AG10803 (cell line): ENCODE measurements at places on chromosomes 11 and 22.

DNA sequence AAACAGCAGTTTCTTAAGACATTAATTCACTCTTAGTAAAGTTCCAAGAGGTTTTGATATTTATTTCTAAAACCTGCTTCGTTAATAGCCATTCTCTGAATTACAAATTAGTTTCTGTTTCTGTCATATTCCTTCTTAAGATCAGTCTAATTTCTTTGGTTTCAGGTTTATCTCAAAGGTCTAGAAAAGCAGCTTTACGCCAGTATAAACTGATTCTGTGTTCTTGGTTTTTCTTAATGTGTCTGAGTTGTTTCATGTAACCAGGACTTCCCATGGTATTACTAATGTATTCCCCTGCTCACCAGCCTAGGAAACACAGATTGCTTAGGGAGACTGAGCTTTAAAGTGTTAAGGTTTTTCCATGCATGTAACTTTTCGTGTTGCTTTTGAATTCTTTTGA lies 6.8 kb upstream of the ACY3 start:
- DNase-seq = no peak

- DNase-seq = no peak
These were observed 267.2 kb upstream of the SYN3 start for GRCh38 chr22:33325232-33326004.

GRCh38 chr11:71418643-71419042 lies 29.6 kb downstream of the DHCR7 start:
- DNase-seq = no peak

GRCh38 chr22:17741866-17742526 lies 32.3 kb downstream of the BID start:
- no peak for DNase-seq

DNA sequence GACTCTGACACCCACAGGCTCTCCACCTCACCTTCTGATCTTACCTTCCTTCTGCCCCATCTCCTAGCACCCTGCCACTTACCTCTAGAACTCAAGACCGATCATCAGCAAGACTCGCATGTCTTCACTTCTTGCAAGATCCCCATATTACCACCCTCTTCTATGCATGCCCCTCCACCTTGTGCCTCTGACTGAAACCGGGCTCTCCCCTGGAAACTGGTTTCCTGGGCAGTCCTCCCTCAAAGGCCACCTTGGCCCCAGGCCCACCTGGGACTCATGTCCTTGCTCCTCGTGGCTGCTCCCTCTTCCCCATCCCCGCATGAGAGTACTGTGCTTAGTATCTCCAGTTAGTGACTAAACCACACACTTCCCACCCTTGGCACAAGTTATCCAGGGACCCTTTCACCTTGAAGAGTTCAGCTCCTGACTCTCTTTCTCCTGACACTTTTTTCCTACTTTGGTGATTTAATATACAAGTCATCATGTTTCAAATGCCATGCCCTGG lies 136.7 kb downstream of the SPATA19 start:
- DNase-seq = no peak

GRCh38 chr22:32501836-32502752 lies 27.5 kb downstream of the FBXO7 start:
- DNase-seq = peak; percentile 58

GRCh38 chr22:41989246-41989645 lies 9.3 kb upstream of the WBP2NL start:
- no peak for DNase-seq

GRCh38 chr11:116112087-116112935 lies 608.1 kb upstream of the CADM1 start:
- DNase-seq = no peak

- DNase-seq = no peak
These were observed 286.4 kb downstream of the NTM start for GRCh38 chr11:131656839-131657211.

GRCh38 chr11:64923944-64924909 lies at the start of gene PPP2R5B:
PPP2R5B (plus strand) TSS chr11:64924689; CDS start chr11:64925735, 1,046 bp downstream.
- DNase-seq = peak; percentile 93

- DNase-seq = no peak
These were observed 15.4 kb upstream of the CASTOR1 start for GRCh38 chr22:30304495-30305244.

- peak; percentile 91 for DNase-seq
These were observed 71.2 kb downstream of the PHF21A start for GRCh38 chr11:46050003-46050461.

GRCh38 chr11:106021181-106021966 lies 666 bp downstream of the MSANTD4 start:
- peak; percentile 63 for DNase-seq

- peak; percentile 11 for DNase-seq
These were observed 365.3 kb downstream of the CTTN start for GRCh38 chr11:70763606-70764005.

GRCh38 chr11:13220148-13220547 lies 57.4 kb upstream of the BMAL1 start:
- DNase-seq = no peak

GRCh38 chr22:22010358-22010757 lies 27.8 kb upstream of the TOP3B start:
- no peak for DNase-seq

DNA sequence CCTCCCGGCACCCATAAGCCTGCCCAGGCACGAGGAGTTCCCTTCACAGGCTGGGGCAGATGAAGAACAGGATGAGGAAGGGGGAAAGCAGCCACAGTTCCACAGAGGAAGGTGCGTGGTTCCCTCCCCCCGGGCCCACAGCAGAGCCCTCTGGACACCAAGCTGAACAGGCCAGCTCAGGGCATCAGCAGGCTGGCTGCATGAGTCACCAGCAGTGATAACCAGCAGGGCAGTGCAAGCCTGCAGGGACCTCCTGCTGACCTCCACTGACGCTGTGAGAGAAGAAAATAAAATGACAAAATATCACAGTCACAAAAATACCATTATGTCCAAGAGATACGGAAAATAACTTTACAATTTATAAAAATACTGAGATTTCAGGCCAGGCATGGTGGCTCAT lies 11.5 kb downstream of the RTL6 start:
- DNase-seq = no peak

DNA sequence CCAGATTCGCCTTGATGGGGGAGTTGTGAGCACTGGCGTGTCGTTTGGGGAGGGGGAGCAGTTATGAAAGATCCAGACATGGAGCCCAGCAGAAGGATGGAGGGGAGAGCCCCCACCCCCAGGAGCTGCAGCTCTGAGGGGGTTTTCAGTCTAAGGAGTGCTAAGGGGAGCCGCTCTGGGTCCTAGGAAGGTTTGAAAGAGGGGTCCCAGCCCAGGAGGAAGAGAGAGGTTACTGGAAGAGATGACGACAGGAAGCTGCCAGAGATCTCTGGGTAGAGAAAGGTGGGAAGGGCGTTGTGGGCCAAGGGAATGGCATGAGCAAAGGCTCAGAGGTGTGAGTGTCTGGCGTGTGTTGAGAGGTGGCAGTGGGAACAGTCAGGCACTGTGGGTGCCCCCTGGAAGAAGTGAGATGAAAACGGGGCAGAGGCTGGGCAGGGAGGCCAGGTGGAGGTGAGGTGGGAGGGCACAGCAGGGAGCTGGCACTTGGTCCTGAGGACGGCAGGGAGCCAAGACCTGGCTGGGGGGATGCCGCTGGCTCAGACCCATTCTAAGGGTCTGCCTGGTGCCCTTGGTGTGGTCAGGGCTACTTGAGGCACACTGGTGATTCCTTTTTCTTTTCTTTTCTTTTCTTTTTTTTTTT lies 1.8 kb downstream of the MGAT3 start:
- no peak for DNase-seq

DNA sequence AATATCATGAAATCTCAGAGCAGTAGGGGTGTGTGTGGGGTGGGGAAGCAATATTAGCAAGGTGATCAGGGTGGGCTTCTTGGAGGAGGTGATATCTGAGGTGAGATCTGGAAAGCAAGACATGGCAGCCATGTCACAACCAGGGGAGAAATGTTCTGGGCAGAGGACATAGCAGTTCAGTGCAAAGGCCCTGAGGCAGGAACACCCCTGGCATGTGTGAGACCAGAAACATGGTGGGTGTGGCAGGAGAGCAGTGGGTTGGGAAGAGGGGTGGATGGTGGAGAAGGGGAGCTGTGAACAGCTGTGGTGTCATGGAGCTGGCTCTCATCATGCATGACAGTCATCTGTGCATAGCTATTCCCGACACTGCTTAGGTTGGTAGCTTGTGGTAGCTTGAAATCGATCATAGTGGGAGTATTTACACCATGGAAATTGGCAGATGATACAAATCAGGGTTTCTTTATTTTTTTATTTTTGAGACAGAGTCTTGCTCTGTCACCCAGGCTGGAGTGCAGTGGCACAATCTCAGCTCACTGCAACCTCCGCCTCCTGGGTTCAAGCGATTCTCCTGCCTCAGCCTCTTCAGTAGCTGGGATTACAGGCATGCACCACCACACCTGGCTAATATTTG lies 17.9 kb upstream of the MPPED1 start:
- DNase-seq = no peak

GRCh38 chr11:131744847-131745246 lies 374.4 kb downstream of the NTM start:
- DNase-seq = no peak

GRCh38 chr11:767238-767637 lies 10.0 kb downstream of the GATD1 start:
- no peak for DNase-seq

- DNase-seq = no peak
These were observed 8.0 kb downstream of the AHNAK start for GRCh38 chr11:62538470-62539237.

- no peak for DNase-seq
These were observed 158.4 kb downstream of the CEP164 start for GRCh38 chr11:117486059-117486458.

DNA sequence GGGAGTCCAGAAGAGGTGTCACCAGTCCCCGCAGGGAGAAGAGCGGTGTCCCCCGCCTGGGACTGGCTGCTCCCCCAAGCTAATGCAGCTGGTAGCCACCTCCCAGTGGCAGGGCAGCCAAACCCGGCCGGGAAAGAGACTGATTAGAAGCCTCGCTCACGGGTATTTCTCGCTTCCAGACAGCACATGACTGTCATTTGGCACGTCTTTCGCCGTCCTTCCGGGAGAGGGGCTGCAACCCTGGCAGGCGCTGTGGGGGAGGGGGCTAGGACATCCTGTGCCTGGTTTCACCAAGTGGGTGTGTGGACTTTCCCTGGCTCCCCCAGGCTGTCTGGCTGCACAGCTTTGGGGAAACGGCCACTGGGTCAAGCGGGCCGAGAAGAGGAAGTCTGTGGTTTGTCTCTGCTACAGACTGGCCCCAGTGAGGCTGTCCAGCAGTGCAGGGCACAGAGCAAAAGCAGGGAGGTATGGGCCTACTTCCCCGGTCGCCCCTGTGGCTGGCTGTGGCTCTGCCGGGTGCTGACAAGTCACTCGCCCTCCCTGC lies 3.8 kb downstream of the CD81 start:
- DNase-seq = no peak

DNA sequence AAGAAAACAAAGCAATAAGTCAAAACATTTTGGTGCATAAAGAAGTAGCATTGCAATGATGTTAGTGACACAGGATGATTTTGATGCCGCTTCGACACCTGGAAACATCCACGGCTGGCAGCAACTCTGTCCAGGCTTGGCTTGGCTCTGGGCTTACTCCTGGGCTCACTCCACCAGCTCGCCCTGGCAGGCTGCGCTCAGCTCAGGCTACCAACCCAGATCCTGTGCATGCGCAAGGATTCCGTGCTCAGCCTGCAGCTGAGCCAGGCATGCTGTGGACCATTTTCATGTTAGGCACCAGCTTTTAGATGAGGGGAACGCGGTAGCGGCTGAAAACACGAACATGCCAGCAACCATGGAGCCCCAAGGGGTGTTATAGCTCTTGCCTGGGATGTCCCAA lies 66.0 kb downstream of the SLC25A17 start:
- DNase-seq = no peak

DNA sequence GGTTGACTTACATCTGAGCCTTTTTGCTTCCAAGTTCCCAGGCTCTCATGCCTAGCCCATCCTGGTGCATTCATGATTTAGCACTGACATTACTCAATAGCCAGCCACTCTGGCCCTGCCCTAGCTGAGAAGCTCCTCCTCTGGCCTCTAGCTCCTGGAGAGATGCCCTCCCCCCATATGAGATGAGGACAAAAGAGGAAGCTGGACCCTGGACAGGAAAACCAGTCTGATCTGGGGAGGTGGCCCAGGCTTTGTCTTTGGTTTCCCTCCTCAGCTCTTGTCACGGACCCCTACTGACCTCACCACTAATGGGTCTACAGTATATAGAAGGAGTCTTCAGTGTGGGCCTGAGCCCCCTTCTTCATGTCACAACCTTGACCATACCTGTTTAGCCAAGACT lies 3.0 kb downstream of the RHOG start:
- peak; percentile 46 for DNase-seq

- no peak for DNase-seq
These were observed 22.9 kb upstream of the IGSF22 start for GRCh38 chr11:18748766-18749365.

DNA sequence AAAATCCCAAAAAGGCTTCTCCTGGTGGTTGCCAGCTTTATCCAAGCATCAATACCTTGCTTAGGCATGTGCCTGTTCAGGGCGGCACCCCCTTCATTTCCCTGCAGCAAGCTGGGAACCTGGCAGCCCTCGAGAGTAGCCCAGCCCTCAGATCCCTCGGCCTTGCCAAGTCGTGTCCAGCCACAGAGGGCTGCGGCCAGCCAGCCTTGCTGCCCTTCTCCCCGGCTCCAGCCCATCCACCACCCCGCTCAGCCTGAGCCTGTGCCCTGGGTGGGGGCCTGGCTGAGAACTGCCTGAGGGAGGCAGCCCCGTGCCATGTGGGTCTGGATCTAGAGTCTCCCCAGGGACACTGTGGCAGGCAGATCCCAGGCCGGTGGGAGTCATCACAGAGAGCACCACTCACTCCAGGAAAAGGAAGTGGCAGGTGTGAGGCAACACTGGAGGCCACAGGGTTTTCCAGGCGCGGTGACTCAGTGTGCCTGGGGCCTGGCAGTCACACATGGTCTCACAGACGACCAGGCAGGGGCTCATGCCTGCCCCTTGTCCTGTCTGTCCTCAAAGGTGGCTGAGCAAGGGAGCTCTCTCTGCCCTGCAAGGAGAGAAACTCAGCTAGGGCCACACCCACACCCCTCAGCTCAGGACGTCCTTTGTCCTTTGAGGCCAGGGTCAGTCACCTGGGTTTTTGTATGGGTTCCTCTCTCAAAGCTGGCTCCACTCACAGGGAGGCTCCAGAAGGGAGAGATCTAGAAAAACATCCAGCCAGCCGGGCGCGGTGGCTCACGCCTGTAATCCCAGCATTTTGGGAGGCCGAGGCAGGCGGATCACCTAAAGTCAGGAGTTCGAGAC lies 12.2 kb upstream of the CDC42BPG start:
- peak; percentile 87 for DNase-seq

DNA sequence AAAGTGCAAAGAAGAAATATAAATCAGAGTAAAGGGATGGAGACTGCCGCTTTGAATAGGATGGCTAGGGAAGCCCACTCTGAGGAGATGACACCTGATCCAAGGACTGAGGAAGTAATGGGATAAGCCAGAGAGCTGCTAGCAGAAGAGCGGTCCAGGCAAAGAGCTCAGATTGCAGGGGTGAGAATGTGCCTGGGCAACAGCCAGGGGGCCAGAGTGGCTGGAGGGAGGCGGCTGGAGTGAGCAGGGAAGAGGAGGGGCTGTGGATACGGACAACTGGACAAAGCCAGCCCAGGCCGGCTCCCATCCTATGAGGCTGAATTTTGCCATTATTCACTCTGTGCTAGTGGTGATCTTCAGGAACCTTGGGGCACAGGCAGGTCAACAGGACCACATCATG lies 360.3 kb upstream of the SYN3 start:
- DNase-seq = no peak

- DNase-seq = no peak
These were observed 27.2 kb upstream of the KCNQ1OT1 start for GRCh38 chr11:2726964-2727363.
